ENCODE measurements at places on chromosomes 5 and 9. TPM values are rescaled to one million over a fixed set of nuclear protein-coding genes. Genes with fewer than 3 reads are reported as not detected.

- no peak for DNase-seq
- H3K27ac ChIP-seq: no peak overlapping the region
- no peaks in the 10 kb centered on the region for H3K27me3 ChIP-seq
- no peaks in the 10 kb centered on the region for H3K4me1 ChIP-seq
- no peak overlapping the region for H3K4me3 ChIP-seq
- H3K36me3 ChIP-seq: no peaks in the 10 kb centered on the region
Observed at GRCh38 chr9:91963711-91964240, 13.7 kb upstream of the ROR2 start.

DNA sequence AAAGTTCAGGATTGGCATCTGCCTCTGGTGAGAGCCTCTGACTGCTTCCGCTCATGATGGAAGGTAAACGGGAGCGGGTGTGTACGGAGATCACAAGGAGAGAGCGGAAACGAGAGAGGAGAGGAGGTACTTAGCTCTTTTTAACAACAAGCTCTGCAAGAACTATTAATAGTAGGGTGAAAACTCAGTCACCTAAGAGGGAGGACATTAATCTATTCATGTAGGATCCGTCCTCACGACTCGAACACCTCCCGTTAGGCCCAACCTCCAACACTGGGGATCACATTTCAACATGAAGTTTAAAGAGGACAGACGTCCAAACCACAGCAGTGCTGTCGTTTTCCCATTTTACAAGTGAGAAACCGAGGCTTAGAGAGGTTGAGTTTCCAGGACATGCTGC lies 173.7 kb downstream of the SLC28A3 start:
- no peak overlapping the region for H3K27ac ChIP-seq
- peaks cover 29% of the 10 kb centered on the region for H3K4me1 ChIP-seq
- H3K27me3 ChIP-seq: no peaks in the 10 kb centered on the region
- no peak overlapping the region for H3K4me3 ChIP-seq
- no peak for DNase-seq
- H3K36me3 ChIP-seq: no peaks in the 10 kb centered on the region

- peaks cover 42% of the 10 kb centered on the region for H3K4me1 ChIP-seq
- H3K27me3 ChIP-seq: no peaks in the 10 kb centered on the region
- no peak overlapping the region for H3K4me3 ChIP-seq
- DNase-seq: no peak
Observed at GRCh38 chr9:110099236-110100095, 108.5 kb downstream of the C9orf152 start.

GRCh38 chr5:148259288-148259687 lies 9.3 kb upstream of the SPINK13 start:
- H3K4me1 ChIP-seq: no peaks in the 10 kb centered on the region
- no peak overlapping the region for H3K27ac ChIP-seq
- DNase-seq: no peak
- H3K27me3 ChIP-seq: no peaks in the 10 kb centered on the region
- no peak overlapping the region for H3K4me3 ChIP-seq

The SLC1A3 gene
- 62.0 TPM for total RNA-seq

The TMEM232 gene
- total RNA-seq: 2.1 TPM

The MEGF10 gene
- 0.03 TPM for total RNA-seq

The GPR21 gene
- not detected for total RNA-seq

The SPATA6L gene
- not detected for total RNA-seq

All from SJSA1 (cell line).